NCI-H1105 (cell line): ENCODE measurements at places on chromosomes 3 and 15.
A peak's percentile ranks its signal among the peaks of the same experiment; 100 is the strongest.

DNA sequence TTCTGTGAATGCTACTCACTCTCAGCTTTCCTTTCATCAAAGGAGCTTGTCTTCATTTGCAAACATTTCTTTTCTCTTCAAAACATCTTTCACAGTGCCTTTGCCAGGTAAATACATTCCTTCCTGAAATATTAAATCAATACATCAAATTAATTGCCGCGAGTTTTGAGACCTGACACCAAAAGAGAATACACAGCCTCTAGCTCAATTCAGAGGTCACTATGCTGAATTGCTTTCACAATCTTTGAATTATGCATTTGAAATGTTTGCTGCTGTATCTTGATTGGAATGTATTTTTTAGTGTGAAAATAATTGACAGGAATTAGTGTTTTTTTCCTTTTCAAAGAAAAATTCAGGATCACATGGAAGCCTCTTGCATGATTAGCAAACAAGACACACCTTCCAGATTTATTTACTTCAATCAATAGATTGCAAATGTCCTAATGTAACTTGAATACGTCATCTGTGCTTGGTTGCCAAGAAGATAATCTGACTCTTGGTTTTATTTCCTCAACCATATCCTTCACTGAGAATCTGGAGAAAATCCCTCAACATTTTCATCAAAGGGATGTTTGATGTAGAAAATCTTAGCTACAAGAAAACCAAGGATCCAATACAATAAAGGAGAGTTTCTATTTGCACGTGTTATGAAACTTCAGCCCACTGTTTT, 83.6 kb downstream of the KCNH8 start:
- DNase-seq, result no peak

- DNase-seq, result no peak
Observed at GRCh38 chr3:181541414-181541813, 170.3 kb upstream of the SOX2 start.

DNA sequence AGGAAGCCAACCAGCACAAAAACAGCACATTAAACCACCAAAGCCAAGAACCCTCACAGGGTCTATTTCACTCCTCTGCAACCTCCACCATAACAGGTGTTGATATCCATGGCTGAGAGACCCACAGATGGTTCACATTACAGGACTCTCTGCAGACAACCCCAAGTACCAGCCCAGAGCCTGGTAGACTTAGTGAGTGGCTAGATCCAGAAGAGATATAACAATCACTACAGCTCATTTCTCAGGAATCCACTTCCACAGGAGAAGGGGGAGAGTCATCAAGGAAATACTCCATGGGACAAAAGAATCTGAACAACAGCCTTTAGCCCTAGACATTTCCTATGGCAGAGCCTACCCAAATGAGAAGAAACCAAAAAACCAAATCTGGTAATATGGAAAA, 168.1 kb upstream of the CD96 start:
- DNase-seq, result no peak

GRCh38 chr3:175748087-175748730, 889.1 kb downstream of the NAALADL2 start:
- DNase-seq, result no peak

DNA sequence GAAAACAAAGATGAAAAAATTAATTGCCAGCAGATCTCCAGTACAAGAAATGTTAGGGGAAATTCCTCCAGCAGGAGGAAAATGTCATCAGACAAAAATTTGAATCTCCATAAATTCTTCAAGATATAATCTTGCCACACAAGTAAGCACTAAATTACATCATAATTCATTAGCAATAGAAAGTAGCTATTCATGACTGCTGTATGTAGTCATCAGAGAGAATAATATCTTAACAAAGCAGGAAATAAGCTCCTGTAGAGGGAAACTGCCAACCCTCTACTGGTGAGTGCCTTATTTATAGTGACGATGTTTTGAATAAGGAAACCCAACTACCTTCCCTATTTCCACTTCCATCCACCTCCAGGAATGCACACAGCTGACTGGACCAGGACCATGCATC, 15.8 kb upstream of the SLC27A2 start:
- no peak for DNase-seq

DNA sequence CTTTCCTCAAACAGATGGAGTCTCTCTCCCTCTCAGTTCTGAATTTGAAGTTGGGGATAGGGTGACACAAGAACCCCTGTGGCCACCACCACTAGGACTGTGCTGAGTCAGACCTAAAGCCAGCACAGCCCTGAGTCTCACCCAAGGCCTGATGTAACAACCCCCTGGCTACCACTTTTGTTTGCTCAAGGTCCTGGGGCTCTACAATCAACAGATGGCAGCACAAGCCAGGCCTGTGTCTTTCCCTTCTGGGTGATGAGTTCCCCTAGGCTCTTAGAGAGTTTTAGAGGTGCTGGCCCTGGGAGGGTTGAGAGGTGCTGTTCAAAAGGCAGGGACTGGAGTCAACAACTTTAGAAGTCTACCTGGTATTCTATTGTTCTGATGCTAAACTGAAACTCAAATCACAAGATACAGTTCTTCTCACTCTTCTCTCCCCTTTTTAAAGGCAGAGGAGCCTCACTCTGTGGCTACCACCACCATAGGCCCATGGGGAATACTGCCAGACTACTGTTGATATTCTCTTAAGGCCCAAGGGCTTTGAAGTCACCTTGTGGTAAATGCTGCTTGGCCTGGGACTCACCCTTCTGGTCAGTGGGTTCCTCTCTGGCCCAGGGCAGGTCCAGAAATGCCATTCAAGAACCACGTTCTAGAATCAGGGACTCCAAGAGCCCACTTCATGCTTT, 6.5 kb downstream of the OR5K4 start:
- no peak for DNase-seq

DNA sequence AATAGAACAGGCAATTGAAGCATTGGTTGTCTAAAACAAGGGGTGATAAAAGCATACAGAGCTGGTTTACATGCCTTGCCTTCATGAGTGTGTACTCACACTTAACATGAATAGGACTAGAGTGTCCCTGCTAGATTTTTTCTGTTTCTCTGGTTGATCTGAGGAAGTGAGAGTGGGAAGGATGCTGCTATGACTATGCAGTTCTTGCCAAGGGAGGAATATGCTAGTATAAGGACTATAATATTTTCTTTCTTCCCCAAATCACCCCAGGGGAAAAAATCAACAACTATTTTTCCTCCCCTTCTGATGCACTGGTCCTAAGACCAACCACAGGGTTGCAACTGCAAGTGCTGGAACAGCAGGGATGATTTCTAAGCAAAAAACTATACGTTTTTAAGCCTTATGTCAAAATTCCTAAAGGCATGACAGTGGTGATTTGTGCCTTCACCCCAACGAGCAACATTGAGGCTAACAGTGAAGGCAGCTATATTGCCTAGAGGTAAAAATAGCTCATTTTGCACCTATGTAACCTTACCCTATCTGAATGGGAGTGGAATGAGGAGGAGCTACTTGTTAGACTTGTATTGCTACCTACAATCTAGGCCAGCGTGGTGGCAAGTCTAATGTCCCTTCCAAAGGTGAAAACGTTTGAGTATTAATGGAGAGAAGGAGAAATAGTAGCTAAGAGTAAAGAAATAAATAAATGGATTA, 33.5 kb upstream of the USP8 start:
- no peak for DNase-seq

- DNase-seq, result no peak
Observed at GRCh38 chr3:102096066-102096465, 246.8 kb downstream of the NFKBIZ start.

DNA sequence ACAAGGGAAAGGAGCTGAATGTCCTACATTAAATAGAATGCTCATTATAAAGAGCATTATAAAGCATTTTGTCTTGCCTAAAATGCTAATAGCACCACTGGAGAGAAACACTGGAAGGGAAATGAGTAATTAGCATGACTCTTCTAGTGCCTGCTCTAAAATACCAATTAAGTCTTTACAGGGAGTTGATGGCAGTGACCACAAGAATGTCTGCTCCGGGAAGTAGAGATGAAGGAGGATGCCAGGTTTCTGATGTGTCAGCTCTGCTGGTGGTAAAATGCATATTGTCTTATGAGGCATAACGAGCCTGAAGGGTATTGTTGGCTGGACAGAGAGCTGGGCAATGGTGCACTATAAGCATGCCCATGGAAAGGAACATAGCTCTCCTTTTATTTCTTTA, 49.5 kb downstream of the MYLK start:
- no peak for DNase-seq

DNA sequence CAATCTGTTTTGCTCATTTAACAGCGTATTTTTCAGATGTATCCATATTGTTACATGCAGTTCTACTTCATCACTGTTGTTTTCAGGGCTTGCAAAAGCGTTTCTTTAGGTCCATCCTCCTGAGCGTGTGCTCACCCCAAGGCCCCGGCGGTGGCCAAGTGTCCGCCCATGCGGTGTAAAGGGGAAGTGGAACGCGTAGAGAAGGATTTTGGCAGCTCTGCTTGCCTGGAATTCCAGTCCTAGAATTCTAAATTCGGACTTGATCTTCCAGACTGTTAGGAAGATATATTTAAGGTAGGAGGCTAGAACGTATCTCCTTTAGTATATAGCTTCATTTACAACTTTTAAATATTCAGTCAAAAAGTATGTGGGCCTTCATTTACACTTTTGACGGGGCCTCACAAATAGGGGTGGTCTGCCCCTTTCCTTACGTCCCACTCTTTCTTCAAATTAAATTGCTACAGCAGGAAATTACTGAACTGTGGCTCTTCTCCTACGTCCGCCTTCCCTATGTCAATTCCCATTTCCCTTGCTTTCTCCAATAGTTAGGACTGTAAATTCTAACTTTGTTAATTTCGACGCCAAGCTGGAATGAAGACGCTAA, 609 bp upstream of the TBC1D23 start:
- peak; percentile 24 for DNase-seq

GRCh38 chr3:31275583-31275982, 257.1 kb upstream of the STT3B start:
- DNase-seq, result no peak

- DNase-seq, result no peak
Observed at GRCh38 chr3:28935146-28935545, 345.7 kb upstream of the RBMS3 start.

- DNase-seq, result no peak
Observed at GRCh38 chr3:27311400-27311799, 57.8 kb downstream of the NEK10 start.

DNA sequence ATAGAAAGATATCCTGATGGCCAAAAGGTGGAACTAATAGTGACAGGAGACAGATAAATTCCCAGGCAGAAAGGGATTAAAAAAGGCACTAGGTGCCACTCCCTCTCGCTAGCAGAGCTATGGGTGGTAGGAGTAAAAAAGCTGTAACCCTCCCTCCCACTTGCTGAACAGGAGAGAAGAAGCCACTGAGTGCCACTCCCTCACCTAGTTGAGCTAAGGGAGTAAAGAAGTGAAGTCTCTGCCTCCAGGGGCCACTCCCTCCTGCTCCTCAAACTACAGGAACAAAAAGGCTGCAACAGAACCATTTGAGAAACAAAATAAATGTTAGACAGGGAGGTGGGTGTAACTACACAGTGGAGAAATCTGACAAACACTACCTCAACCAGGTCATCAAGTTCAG, 276.2 kb upstream of the EPHA6 start:
- DNase-seq, result no peak

DNA sequence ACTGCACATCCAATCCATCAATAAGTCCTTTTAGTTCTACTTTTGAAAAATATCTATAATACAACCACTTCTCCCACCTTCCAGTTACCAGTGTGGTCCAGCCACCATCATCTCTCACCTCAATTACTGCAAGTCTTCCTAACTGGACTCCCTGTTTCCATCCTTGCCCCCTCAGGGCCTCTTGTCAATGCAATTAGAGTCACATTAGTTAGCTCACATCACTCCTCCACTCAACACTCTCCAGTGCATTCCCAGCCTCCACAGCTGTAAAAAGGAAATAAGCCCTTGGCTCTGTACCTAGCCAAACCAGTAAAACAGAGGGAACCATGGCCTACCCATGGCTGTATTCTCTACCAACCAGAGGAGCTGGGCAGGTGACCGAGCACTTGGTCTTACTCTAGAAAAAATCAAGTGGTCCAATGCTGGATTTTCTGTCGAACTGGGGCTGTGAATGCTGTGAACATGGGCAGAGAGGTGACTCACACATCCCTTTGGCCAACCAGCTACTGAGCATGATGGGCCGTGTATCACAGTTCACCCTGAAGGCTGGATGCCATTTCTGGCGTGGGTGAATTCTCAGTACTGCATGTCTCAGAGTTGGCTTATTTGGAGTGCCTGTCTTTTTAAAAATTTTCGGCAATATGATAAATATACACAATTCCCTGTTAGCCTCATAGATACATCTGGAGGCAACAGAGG, 62.5 kb upstream of the C15orf61 start:
- DNase-seq, result no peak

- DNase-seq, result no peak
Observed at GRCh38 chr3:5036858-5037257, 57.6 kb downstream of the BHLHE40 start.

- no peak for DNase-seq
Observed at GRCh38 chr3:194396859-194397756, 2.0 kb downstream of the GP5 start.

DNA sequence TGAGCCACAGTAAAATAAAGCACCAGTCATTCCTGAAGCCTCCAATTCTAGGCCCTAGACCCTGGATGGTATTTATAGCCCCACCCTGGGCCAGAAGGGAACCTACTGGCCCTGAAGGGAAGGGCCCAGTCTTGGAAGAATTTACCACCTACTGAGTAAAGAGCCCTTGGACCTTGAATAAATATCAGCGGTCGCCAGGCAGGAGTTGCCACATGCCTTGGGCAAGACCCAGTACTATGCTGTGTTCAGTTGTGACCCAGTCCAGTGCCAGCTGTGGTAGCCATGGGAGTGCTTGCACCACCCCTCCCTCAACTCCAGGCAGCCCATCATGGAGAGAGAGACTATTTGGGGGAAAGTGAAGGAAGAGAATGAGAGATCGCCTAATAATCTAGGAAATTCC, 27.0 kb downstream of the NCBP2 start:
- no peak for DNase-seq

- DNase-seq, result no peak
Observed at GRCh38 chr3:152345233-152345632, 76.5 kb downstream of the MBNL1 start.

DNA sequence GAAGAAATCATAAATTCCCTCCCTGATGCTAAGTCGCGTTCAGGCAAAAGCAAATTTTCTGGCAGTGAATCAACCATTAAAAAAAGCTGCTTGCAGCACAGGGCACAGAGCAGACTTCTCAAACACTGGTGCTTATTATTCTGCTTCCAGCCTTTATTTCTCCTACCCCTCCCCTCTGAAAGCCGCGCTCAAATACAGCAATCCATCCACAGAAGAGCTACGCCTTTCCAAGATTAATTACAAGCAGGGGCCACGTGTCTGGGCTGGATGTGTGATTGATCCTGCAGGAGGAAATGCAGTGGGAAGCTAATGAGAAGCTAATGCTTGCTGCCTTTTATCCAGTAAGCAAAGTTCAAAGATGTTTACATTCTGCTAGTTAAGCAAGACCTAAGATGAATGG, 134.9 kb upstream of the TOPAZ1 start:
- DNase-seq, result no peak

GRCh38 chr3:197202694-197203093, 95.7 kb downstream of the DLG1 start:
- no peak for DNase-seq

DNA sequence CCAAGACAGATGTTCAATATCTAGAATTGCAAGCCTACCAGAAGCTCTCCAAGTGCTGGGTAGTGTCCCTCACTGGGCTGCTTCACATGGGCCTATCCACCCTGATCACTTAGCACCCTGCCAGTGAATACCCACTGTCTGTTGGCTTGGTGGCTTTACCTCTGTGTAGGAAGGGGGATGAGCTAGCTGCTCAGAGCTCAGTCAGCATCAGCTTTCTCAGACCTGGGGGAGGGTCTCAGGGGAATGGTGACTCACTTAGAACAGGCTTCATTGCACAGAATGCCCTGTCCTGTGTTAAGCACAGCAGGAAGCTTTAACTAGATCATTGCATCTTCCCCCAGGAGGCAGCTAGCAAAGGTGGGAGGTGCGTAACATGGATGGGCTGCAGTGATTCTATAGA, 209.8 kb downstream of the PDCD6IP start:
- no peak for DNase-seq
